IPS-NIHi11 (cell line): ENCODE measurements at places on chromosomes 11 and 22.

GRCh38 chr11:92300876-92301275 is 76.3 kb downstream of the FAT3 start:
- no peak for DNase-seq

DNA sequence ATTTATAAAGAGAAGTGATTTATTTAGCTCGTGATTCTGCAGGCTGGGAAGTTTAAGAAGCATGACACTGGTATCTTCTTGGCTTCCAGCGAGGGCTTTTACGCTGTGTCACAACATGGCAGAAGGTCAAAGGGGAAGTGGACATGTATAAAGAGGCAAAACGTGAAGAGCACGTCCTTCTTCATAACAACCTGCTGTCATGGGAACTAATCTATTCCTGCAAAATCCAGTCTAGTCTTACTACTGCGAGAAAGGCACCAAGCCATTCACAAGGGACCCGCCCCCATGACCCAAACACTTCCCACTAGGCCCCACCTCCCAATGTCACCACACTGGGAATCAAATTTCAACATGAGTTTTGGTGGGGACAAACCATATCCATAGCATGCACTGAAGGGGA is 58.3 kb downstream of the AMOTL1 start:
- DNase-seq, result peak; percentile 28

- no peak for DNase-seq
Observed at GRCh38 chr11:88435415-88435814, 97.9 kb upstream of the CTSC start.

DNA sequence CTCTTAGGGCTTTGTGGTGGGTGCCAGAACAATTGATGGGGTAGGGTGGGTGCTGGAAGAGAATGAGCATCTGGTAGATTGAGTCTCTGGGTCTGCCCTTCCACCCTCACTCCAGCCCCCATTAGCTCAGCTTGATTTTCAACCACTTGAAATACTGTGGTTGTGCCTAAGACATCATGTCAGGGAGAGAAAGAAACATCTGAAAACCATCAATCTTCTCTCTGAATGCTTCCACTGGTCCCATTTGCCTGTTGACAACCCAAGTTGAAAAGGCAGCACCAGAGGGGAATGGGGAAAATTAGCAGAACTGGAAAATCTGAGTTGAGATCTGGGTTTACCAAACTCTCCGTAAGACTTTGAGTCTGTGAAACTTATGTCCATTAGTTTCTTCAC is 26.1 kb downstream of the CD44 start:
- no peak for DNase-seq

- DNase-seq, result no peak
Observed at GRCh38 chr11:122882189-122882856, at the start of gene JHY. JHY (plus strand) TSS chr11:122882759; CDS start chr11:122885850, 3,091 bp downstream.

DNA sequence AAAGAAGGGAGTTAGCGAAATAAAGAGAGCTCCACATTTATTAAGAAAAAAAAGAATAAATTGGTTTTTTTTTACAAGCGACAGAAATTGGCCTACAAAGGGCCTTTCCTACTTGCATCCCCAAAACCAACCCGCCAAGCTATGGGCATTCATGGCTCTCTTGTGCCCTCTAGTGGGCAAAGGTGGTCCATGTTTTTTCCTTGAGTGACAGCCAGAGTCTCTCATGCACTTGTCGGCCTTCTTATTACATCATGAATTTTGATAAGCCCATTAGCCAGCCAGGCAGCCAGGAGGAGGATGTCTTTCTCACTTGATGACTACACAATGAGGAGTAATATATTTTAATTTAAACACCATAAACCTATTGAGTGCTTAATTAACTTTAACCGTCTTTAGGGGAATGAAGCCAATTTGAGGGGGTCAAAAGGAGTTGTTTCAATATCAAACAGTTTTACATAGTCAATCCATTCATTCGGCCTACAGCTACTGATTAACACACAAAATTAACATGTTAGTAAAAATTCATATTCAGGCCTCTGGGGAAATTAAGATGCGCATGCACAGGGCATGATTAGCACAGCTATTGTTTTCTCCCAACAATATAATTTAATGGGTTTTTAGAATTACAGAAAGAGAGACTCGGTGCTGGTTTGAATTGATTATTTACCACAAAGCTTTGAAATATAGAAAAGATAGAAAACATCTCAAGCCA is 85.5 kb downstream of the RCN1 start:
- DNase-seq, result peak; percentile 75

- peak; percentile 85 for DNase-seq
Observed at GRCh38 chr22:32985899-32986765, 72.0 kb downstream of the SYN3 start.
